ENCODE measurements at places on chromosomes 5 and 9.
A peak's percentile ranks its signal among the peaks of the same experiment; 100 is the strongest.

- peak; percentile 21 for DNase-seq
Observed at GRCh38 chr9:4604678-4605095, 57.4 kb upstream of the PLPP6 start.

DNA sequence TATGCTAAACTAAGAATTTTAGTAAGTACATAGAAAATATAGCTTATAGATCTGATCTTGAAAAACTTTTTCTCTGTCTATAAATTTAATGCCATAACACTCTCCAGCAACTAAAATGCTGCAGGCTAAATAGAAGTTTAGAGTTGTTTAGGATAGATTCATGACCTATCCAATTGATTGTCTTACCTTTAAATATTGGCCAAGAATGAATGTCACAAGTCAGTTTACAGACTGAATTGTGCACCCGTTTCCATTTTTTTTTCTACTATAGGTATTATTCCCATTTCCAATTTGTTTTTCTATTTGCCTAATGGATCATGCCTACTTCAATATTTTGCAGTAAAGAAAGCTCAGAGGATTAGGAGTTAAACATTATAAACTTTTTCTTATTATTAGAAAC is 129.5 kb downstream of the MLLT3 start:
- DNase-seq: no peak

- no peak for DNase-seq
Observed at GRCh38 chr9:136666372-136667213, 3.9 kb downstream of the EGFL7 start.

GRCh38 chr9:74333384-74334032 is 163.6 kb upstream of the RORB start:
- no peak for DNase-seq
